ENCODE measurements at places on chromosomes 6 and 20. TPM values are rescaled to one million over a fixed set of nuclear protein-coding genes. Genes with fewer than 3 reads are reported as not detected.

DNA sequence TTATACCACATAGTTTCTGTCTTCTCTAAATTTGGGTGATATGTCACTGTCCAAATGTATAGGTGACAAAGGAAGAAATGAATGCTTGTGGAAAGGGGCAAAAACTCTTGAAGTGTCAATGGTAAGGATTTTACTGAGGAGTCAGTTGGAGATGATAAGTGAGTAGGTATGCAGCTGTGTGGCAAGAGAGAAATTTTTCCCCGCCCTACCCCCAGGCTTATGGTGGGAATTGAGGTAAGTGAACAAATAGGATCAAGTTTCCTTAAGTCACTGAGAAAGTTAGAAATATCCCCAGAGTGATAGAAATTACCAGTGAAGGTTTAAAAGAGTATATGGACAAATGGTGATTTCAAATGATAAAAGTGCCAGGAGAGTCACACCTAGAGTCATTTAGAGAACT lies 11.8 kb downstream of the DSE start:
- no peak for DNase-seq

- no peak for DNase-seq
Measured at GRCh38 chr6:74755778-74756177, 450.1 kb downstream of the COL12A1 start.

DNA sequence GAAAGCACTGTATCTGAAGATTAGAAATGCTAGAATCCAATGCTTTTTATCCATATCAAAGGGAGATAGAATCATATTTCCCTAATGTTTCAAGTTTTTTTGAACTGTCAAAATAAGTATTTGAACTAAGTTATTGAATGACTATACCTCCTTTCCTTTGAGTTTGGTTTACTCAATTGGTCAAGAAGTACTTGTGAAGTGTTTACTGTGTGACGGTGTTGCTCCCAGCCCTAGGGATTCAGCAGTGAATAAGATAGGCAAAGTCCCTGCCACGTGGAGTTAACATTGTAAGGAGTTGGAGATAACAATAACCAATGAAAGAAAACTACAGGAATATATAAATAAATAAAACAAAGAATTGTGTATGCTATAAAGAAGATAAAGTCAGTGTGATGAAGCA lies 535.9 kb downstream of the FRK start:
- DNase-seq: no peak

PRDM13 gene
- not detected for total RNA-seq

GRCh38 chr6:156645097-156645496 lies 132.1 kb upstream of the ARID1B start:
- DNase-seq: no peak

DNA sequence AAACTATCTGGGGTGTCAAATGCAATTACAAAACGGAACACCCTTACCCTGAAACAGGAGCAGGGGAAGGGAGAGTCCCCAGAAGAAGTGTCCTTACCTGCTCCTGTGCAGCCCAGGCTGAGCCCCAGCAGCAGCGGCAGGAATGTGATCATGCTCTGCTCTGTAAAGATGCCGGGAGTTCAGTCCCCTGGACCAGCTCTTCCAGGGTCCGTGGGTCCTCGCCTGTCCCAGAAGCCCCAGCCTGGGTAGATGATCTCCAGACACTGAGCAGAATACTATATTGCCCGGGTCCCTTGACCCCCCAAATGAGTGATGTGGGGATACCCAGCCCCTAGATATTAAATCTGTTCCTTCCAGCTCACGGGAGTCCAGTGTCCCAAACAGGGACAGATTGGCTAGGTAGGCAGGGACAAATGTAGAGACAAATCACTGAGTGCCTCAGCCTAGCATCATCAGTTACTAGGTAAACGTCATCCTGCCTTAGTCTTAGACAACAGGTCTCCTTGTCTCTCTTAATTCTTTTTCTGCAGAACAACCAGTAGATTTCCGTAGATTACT lies at the start of gene HLA-DMB:
Gene HLA-DMB, minus strand, starts transcription at position 373 of the 558 bp plus-strand sequence. Its CDS starts 221 bp downstream, at position 152.
- DNase-seq: peak; percentile 72

TPMT gene
- total RNA-seq: 5.4 TPM

BPI gene
- total RNA-seq: not detected

DNA sequence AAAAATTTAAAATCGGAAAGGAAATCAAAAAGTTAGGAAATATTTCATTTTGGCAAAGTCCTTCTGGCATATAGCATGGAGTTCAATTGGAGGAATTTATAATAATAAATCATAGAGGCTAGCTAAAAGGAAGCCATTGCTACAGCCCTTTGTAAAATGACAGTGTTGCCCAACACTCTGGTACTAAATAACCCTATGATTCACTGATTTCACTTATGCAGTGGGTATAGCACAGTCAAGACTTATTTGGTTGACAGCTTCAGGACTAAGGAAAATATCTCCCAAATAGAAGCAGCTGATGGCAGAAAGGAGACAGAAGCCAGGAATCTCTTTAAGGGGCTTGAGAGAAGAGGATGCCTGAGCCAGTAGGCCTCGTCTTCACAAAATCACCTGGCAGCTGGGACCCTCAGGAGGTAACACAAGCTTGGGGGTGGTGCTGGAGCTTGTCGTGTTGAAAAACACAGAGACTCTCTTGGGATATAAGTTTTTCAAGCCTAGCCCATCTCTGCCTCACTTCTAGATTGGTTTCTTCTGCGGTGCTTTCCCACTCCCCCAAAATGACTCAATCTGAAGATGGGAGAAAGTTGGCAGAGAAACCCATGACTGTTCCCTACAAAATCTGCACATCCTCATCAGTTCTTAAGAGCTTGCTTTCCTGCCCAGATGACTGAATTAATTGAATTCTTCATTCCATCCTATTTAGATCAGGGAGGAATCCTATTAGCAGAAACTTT lies 38.4 kb upstream of the EYA4 start:
- DNase-seq: no peak

DNA sequence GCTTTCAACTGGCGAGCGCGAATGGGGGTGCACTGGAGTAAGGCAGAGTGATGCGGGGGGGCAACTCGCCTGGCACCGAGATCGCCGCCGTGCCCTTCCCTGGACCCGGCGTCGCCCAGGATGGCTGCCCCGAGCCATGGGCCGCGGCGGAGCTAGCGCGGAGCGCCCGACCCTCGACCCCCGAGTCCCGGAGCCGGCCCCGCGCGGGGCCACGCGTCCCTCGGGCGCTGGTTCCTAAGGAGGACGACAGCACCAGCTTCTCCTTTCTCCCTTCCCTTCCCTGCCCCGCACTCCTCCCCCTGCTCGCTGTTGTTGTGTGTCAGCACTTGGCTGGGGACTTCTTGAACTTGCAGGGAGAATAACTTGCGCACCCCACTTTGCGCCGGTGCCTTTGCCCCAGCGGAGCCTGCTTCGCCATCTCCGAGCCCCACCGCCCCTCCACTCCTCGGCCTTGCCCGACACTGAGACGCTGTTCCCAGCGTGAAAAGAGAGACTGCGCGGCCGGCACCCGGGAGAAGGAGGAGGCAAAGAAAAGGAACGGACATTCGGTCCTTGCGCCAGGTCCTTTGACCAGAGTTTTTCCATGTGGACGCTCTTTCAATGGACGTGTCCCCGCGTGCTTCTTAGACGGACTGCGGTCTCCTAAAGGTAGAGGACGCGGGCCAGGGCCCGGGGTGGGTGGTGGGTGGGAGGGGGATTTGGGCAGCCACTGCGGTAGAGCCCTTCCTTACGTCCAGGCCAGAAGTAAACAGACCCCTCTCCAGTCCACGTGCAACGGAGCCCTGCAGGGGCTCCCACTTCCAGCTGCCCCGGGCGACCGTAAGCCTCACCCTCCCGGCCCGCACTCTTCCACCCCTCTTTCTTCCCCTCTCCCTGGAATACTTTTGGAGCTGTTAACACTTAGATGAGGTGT lies 998 bp downstream of the BMP2 start:
- DNase-seq: no peak

- no peak for DNase-seq
Measured at GRCh38 chr6:169099411-169100202, 154.0 kb downstream of the THBS2 start.

DNA sequence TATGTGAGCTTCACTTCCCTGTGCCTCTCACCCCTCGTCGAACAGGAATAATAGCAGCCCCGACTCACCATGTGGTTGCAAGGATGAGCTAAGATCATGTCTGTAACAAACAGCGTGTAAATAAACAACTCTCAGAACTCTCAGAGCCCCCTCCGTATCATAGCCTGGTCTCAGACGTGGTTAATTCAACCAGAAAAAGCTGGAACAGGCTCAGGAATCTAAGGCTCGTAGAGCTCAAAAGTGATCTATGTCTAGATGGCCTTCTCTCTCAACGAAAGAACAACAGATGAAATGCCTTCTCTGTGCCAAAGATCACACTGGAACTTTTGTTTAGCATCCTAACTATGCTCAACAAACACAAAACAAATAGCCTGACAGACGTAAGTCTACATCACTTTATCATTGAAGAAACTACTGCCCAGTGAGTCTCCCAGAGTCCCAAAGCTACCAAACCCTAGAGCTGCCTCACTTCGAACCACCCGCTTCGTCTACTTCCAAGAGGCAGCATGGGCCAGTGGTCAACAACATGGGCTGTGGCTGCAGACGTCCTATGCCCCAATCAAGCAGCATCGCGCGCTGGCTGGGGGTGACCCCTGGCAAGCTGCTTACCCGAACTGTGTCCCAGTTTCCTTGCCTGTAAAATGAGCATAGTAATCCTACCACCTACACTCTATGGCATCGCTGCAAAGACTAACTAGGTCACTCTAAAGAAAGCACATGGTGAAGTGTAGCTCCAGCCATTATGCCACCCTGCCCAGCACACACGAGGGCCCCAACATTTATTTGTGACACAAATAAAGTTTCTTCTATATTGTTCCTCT lies 35.1 kb downstream of the NFATC2 start:
- no peak for DNase-seq

NFKBIE gene
- 14.7 TPM for total RNA-seq

- no peak for DNase-seq
Measured at GRCh38 chr6:34115915-34116314, 30.0 kb downstream of the GRM4 start.

- DNase-seq: peak; percentile 80
Measured at GRCh38 chr6:11144393-11144851, 32.9 kb upstream of the ERVFRD-1 start.

GRCh38 chr6:134347885-134348805 lies 30.2 kb upstream of the SGK1 start:
- DNase-seq: no peak

DNA sequence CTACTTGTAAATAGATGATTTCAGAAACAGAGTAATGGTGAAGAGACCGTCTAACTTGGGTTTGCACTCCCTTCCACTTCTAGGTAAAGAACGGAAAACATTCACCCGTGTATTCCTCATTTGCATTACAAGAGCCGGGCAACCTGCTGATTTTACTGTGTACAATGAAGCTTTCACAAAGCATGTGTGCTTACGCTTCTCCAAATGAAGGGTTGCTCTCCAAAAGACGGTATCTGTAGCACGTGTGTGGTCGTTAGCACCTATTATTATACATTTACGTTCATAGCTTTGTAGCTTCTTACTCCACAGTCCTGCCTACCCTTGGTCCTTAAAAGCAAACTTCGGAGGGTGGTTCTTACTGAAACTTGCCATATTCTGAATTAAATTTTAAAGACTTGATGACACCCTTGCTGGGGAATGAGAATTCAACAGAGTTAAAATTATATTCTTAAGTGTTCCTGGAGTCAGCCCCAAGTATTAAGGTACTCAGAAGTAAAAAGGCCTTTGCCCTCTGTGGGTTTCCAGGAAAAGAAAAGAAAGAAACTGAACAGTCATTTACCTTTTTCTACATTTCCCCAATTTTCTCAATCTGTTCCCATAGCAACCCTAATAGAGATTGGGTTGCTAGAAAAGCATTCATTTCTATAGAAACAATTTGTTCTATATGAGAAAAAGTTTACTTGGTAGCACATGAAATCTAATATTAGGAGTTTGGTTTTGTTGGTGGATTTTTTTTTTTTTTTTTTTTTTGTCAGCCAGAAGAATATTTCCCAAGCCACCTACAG lies 61.9 kb upstream of the KCNG1 start:
- no peak for DNase-seq

DNA sequence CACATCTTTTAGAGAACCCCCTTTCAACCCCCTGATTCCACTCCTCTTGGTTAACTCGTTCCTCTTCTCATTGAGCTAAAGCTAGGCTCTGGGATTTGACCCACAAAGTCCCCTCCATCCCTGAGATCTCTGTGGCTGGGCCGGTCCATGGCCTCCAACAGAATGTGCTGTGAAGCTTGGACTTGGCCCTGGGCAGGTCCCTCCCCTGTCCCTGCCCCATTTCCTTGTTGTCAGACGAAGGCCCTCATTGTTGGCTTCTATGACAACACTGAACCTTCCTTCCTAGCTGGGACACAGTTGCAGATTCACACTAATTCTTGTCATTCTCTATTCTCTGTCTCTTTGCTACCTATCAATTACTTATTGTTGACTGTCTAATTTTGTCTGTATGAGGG lies 156.1 kb downstream of the SYCP2 start:
- no peak for DNase-seq

PFDN6 gene
- total RNA-seq: 67.2 TPM

DNA sequence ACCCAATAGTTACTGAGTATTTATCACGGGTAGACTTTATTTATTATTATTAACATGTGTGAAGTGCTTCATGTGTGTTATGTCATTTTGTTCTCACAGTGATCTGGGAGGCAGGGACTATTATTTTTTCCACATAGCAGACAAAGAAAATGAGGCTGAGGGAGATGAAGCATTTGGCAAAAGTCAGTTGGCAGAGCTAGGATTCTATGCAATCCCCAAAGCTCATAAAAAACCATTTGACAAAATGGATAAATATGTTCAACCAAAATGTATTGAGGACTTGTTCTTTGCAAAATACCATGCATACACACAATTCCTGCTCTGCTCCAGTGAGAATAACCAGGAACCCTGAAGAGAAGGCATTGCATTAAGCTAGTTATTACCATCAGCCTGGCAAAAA lies 184.4 kb downstream of the HS3ST5 start:
- DNase-seq: no peak

GRCh38 chr6:37612475-37612874 lies 85.2 kb downstream of the MDGA1 start:
- no peak for DNase-seq
